ENCODE measurements at places on chromosomes 1 and 21.
A peak's percentile ranks its signal among the peaks of the same experiment; 100 is the strongest.

DNA sequence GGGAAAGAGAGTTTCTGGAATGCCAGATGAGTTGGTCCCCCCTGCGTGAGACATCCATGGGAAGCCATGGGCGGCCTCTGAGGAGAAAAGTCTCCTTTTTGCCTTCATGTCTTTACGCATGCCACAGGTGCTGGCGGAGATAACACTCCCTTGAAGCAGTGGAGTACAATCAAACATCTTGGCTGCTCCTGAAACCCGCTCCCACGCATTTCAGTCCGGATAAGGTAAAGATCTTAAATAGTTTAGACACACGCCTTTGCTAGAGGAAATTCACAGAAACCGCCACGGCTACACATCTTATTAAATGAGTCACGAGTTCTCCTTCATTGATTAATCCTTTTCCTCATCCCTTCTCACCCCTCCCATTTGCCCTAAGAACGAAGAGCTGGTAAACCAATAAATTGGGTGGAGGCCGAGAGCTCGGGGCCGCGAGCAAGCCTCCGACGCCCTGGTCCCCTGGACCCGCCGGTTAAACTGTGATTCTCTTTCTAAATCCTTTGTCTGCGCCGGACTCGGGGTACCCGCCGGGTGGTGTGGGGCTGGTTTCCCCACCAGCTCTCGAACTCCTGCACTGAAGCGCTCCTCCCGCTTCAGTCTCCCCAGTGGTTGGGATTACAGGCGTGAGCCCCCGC is 6.6 kb upstream of the ZNF669 start:
- DNase-seq: no peak

- DNase-seq: no peak
These were observed 28.8 kb upstream of the PDPN start for GRCh38 chr1:13554798-13555197.

- peak; percentile 50 for DNase-seq
These were observed 754 bp downstream of the PRRC2C start for GRCh38 chr1:171486048-171486519.

DNA sequence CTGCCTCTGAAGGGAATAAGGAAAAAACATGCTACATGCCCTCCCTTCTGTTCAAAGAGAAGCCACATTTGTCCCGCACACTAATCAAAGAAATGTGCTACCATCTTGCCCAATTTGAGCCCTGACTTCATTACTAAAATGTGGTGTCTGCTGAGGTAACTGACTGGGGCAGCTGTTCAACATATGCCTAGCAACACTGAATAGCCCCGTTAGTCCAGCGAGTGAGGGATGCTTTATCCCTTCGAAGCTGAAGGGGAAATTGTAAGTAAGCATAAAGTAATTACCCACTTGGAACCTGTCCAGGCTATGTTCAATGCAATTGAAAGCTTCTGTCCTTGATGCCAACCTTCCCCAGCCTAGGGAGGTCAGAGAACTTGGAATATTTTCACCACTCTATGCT is 310.6 kb downstream of the SEC16B start:
- no peak for DNase-seq

DNA sequence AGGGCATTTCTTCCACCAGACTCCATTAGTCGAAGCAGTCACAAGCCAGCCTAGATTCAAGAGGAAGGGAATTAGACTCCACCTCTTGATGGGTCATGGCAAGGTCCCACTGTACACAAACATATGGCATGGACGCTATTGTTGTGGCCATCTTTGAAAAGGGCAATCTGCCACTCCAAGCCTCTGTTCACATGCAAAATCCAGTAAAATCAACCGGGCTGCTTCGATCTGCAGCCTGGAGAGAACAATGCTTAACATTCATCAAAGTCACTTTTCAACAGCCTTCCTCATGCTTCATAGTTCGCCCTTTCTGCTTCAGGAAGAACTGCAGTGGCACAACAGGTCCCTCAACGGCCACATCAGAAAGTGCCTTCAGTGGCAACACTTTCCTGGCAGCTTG is 28.0 kb upstream of the GJB5 start:
- DNase-seq: no peak

DNA sequence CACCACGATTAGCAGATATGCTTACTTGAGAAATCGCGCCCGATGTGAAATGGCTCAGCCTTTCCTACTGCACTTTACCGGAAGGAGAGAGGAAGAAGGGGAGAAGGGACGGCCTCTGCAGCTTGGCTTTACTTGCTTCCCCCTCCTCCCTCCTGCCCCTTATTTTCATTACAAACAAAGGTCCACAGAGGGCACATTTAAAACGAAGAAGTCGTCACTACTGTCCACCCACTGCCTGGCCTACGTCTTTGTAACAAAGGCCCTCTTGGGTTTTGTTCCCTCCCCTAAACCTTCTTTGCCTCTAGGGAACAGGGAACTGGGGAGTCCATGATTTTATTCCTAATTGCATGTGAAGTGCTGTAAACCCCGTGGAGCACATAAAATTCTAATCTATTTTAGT is 308.5 kb downstream of the LMX1A start:
- no peak for DNase-seq

- DNase-seq: no peak
These were observed 650.1 kb downstream of the KCNT2 start for GRCh38 chr1:195958131-195958530.

DNA sequence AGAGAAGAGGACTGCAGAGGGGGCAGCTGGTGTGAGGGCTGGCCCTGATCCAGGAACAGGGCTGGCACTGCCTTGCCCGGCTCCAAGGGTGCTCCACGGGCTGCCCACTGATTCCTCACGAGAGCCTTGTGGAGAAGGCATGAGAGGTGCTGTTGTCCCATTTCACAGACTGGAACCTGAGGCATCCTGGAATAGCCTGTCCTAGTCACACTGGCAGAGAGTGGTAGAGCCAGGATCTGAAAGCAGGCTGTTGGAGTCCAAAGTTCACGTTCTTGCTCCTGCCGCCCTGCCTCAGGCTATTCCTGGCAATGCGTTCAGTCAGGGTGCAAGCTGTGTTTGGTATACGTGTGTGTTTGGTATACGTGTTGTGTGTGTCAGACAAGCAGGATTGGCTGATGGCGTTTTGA is 1.8 kb downstream of the RER1 start:
- DNase-seq: peak; percentile 42

GRCh38 chr21:38839328-38840286 is 33.9 kb downstream of the ETS2 start:
- DNase-seq: no peak

DNA sequence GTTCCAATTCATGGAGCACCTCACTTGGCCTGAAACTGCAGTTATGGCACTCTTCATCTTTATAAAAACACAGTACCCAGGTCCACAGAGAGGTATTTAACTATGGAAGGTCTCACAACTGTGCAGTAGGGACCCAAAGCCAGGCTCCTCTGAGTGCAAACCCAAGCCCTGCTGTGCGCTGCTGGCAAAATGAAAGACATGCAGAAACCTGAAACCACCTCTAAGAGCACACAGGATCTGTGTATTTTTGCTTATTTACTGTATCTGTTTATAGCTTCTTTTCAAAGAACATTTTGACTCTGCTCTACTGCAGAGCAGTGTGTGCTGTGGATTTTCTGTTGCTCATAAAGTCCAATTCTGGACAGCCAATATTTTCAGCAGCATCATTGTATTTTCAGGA is 166.6 kb downstream of the DSCAM start:
- no peak for DNase-seq

- no peak for DNase-seq
These were observed 7.3 kb downstream of the SLC45A3 start for GRCh38 chr1:205672970-205673369.

GRCh38 chr1:86868477-86868876 is 45.4 kb downstream of the SELENOF start:
- no peak for DNase-seq

DNA sequence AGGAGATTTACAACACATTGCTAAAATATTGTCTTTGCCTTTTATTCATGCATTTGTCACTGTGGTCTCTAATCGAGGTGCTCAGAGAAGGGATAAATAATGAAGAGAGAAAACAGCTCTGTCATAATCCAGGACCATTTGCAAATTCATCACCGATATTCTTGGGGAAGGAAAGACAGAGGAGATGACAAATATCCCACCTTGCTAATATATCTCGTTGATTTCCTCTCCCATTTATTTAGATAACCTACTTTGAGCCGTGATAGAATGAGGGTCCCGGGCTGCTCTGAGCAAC is 86.9 kb downstream of the PRDM16 start:
- DNase-seq: no peak

DNA sequence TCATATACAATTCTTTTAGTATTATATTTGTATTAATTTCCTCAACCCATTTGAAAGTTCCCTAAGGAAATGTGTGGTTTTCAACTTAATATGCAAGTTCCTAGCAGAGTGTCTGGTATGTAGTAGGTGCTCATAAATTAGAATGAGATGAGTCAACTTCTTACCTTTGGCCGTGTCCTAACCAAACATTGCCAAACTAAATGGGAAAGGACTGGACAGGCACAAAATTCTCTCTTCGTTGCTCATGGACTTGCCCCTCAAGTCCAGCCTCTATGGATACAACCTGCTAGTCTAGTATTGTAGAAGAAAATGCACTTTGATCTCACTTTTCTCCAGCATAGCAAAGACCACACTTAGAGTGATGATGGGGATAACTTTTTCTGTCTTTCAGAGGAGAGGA is 11.6 kb upstream of the MRPS14 start:
- no peak for DNase-seq

- DNase-seq: no peak
These were observed 6.0 kb downstream of the TOR1AIP1 start for GRCh38 chr1:179888071-179888470.

- DNase-seq: no peak
These were observed 38.0 kb upstream of the RWDD3 start for GRCh38 chr1:95196017-95196416.

DNA sequence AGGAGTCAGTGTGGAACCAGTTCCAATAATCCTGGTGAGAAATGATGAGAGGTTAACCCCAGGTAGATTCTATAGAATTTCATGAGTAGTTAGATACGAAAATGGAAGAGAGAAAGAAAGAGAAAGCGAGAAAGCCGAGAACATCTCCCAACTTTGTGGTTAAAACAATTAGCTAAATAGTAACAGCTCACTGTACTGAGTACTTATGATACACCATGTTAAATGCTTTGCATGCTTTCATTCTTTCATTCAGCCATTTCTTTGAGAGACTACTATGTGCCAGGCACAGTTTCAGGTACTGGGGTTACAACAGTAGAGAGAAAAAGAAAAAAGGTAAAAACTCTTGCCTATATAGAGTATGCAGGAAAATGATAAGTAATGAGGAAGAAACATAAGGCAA is 109.7 kb upstream of the SYT6 start:
- no peak for DNase-seq

GRCh38 chr21:31500982-31501381 is 156.9 kb upstream of the TIAM1 start:
- DNase-seq: no peak

DNA sequence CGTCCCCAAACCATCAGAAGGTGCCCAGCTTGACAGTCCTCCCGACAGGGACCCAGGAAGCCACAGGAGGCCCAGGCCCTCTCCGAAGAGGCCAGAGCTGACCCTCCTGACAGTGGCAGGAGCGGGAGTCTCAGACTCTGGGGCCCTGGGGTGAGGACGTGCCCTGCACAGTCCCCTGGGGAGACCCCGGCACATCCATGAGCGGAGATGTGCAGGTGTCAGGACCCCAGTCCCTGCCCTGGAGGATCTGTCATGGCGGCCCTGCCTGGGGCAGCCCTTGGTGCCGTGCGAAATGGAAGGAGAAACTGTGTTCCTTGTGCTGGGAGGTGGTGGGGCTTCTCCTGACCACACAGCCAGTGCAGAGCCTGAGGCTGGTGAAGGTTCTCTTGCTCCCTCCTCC is 55.8 kb downstream of the OBSCN start:
- DNase-seq: no peak

- DNase-seq: no peak
These were observed 25.5 kb upstream of the PSMG1 start for GRCh38 chr21:39208624-39209333.

- no peak for DNase-seq
These were observed 40.2 kb upstream of the IFFO2 start for GRCh38 chr1:18996548-18997177.

- DNase-seq: no peak
These were observed 1091.5 kb upstream of the B3GALT2 start for GRCh38 chr1:194277927-194278326.

- DNase-seq: peak; percentile 60
These were observed 37.4 kb upstream of the SRRM1 start for GRCh38 chr1:24605534-24606295.

DNA sequence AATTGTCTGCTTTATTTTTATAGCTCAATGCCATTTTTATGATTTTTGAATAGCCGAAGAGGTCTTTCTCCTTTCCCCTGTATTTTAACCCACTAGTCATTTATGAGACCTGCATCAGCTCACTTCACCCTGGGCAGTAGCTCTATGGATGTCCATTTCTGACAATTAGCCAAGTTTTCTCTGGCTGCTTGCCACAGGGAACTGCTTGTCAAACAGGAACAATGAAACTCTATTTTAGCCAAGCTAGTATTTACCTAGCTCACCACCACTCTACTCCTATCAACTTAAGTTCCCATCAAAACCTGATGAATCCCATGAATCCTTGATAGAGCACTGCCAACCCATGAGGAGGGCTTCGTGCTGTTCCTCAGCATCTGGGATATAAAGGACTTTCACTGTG is 406.7 kb downstream of the RWDD3 start:
- peak; percentile 44 for DNase-seq

DNA sequence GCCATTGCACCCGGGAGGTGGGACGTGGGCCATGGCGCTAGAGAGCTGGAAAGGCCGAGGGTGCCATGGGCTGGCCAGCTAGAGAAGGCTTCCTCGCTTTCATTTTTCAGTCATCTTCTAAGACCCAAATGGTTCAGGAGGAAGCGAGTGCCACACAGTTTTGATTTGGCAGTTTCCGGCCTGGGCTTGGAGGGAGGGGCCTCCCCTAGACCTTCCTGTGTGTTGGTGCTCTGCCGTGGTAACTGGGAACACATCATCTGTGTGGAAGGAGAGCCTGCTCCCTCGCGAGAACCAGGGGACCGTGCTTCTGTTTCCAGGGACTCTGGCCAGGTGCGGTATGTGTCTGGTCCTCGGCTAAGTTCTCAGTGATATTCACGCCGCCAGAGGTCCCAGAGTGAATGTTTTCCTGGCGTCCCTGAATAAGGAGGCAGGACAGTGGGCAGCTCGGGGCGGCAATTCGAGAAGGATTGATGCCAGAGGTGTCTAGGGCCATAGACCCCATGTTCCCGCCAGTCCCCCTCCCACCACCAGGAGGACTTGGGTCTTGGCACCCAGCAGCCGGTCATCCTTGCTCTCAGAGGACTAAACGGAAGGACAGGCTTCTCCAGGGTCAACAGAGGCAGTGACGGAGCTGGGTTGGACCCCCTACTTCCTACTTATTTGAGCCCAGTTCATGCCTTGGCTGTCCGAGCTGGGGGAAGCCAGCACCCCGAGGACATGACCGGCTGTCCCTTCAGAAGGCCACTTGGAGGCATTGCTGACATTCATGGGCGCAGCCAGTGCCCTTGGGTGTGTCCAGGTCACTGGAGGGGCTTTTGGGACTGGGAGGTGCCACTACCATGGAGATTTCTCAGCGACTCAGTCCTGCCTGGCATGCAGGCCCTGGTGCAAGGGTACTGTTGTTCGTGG is 2.7 kb upstream of the NPHP4 start:
- no peak for DNase-seq

Data from HepG2 (cell line).